ENCODE measurements at places on chromosomes 4 and X.

GRCh38 chr4:15479913-15480185 is 10.2 kb downstream of the CC2D2A start:
- no peak for DNase-seq

DNA sequence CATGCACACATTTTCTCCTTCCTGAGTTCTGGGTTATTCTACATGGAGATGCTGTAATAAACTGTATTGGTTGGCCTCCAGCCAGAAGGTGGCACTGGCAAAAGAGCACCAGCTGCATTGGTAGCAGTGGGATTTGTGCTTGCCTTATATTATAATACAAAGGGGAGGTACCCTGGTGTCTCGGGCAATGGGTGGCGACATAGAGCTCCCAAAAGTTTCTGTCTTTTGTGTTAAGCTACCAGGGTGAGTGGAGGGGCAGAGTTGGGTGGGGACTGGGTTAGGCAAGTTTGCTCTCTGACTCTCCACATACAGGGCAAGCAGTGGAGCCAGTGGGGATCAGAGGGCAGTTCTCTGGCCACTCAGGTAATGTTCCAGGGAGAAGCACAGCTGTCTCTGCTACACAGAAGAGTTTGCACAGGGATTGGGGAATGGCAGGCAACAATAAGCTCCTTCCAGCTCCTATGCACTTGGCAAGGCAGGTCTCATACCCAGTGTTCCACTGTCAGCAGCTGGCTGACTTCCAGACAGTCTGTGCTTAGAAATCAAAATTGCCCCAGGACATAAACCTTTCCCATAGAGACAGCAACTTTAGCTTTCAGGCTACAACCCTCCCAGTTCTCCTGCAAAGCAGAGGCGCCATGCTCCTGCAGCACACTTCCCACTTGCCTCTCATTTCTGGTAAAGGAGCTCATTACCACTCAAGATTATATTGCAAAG is 463.9 kb upstream of the PCDH7 start:
- no peak for DNase-seq

GRCh38 chrX:19377799-19378198 is 34.1 kb downstream of the PDHA1 start:
- DNase-seq, result no peak

DNA sequence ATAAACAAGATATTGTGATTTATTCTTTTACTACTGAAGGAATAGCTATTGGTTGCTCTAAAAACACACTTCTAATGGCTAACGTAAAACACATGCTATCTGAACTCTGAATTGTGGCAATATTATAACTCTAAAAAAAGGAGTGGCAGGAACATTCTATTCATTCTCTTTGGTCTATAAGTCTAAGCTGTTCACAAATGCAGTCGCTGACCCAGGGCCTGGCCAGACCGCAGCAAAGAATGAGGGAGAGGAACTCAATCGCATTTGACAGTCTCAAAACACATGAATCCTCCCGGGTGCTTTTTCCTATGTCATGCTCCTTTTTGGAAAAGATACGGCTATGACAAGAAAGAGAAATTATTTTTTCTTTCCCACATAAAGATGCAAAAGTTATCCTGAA is 651.6 kb upstream of the PITX2 start:
- DNase-seq, result no peak

- DNase-seq, result no peak
Measured at GRCh38 chrX:48475296-48475695, 703 bp upstream of the FTSJ1 start.

- no peak for DNase-seq
Measured at GRCh38 chrX:139875841-139876240, 57.0 kb downstream of the ATP11C start.

DNA sequence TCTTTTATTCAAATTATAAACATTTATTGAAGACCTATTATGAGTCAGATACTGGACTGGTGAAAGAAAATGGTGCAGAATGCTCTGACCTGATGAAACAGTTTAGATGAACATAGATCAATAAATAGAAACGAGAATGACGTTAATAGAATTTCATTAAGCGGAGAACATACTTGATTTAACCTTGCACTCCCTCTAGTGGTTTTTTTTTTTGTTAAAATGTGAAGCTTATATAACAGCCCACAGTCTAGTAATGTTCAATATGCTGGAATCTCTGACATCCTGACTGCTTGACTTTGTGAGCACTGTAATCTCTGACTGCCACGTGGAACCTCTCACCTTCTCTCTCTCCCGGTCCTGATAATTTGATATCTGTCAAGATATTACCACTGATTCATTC is 32.3 kb downstream of the HDAC8 start:
- DNase-seq, result no peak

GRCh38 chr4:182871616-182872015 is 45.6 kb downstream of the DCTD start:
- DNase-seq, result no peak

GRCh38 chrX:123835661-123836371 is 24.0 kb upstream of the XIAP start:
- no peak for DNase-seq

DNA sequence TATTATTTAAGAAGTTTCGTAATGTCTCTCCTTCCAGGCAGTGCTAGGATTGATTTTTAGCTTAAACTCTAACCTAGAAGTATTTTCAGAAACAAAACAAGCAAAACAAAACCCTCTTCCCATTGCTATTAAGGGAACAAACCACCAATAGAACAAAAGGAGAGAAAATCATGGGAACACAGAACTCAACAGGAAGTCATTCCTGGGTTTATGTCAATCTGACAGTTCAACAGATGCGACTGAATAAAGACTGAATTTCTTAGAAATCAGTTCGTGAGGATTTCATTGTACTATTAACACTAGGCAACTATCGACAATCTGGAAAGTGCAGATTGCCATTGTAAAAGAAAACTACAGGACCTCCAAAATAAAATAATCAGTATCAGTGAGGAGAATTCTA is 229.1 kb upstream of the SMIM31 start:
- no peak for DNase-seq

DNA sequence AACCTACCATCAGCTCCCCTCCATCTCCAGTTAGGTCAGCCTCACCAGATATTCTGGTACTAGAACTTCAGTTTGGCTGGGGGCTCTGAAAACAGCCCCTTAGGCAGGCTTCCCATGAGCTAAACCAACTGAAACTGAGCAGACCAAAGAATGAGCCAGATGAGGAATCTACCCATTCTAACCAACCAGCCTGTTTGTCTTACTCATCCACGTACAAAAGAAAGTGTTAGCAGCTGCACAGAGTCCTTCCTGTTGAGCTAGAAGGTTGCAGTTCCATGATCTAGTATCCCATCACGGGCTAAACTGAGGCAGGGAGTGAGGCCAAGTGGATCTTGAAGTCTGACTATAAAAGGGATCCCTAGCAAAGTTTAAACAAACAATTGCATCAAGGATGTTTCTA is 17.5 kb downstream of the MAGEA9B start:
- DNase-seq, result no peak

GRCh38 chr4:74173321-74173720 is 15.4 kb downstream of the MTHFD2L start:
- DNase-seq, result no peak

DNA sequence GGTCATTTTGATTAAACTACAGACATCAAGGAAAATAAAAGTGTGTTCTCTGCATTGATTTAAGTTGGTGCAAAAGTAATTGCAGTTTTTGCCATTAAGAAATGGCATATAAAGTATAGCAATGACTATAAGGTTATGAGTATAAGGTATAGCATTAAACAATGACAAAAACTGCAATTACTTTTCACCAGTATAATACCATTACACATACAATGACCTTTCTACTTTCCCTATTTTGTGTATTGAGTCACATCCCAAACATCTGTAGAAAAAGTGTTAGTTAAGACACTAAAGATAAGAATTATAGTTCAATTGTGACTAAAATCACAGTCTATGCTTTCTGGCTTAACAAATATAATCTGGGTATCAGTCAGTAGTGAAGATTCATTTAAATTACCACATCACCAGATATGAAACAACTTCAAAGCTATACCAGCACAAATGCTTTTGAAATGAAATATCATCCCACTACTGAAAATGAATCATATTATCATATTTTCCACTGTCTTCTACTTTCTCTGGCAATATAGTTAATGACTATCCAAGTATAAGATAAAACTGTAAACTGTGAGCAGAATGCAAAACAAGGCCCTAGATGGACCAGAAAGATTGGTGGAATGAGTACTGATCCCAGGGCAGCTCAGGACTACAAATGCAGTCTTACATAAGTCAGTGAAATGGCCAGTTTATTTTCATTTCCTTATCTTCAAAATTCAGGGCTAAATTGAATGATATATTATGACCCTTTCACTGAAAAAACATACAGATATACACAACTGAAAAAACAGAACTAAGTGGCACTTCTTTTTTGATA is 241.1 kb downstream of the ANTXR2 start:
- no peak for DNase-seq

- DNase-seq, result no peak
Measured at GRCh38 chrX:1108501-1109445, 103.7 kb downstream of the CRLF2 start.

Measured in stimulated activated CD8-positive, alpha-beta memory T cell treated with anti-CD3 and anti-CD28 coated beads, Interleukin-7, amount 100 ng/mL, for 1 hour (primary cell).